D721Med (cell line): ENCODE measurements at places on chromosomes 16 and 17.

DNA sequence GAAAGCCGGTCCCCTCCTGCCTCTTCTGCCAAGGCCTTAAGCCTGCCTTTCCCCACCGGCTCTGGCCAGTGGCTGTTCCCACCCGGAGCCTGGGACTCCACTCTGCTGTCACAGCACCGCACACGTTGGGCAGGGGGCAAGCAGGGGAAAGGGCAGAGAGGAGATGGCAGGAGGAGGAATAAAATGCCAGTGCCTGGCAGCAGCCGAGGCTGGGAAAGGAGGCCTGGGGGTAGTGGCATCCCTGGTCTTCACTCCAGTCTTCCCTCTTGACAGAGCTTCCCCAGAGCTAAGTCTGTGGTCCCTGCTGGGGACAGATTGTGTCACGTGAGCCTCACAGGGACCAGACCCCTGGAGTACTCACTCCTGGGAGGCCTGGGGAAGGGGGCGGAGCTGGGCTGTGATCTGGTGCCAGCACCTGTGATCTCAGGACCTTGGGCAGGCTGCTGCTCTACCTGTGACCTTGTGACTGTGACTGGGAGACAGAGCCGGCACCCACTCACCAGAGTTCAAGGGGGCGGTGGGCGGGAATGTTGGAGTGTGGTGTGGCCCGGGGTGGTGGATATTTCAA lies 97.2 kb upstream of the GSE1 start:
- no peak for DNase-seq

- no peak for DNase-seq
Observed at GRCh38 chr17:47665655-47666054, 15.9 kb downstream of the KPNB1 start.

DNA sequence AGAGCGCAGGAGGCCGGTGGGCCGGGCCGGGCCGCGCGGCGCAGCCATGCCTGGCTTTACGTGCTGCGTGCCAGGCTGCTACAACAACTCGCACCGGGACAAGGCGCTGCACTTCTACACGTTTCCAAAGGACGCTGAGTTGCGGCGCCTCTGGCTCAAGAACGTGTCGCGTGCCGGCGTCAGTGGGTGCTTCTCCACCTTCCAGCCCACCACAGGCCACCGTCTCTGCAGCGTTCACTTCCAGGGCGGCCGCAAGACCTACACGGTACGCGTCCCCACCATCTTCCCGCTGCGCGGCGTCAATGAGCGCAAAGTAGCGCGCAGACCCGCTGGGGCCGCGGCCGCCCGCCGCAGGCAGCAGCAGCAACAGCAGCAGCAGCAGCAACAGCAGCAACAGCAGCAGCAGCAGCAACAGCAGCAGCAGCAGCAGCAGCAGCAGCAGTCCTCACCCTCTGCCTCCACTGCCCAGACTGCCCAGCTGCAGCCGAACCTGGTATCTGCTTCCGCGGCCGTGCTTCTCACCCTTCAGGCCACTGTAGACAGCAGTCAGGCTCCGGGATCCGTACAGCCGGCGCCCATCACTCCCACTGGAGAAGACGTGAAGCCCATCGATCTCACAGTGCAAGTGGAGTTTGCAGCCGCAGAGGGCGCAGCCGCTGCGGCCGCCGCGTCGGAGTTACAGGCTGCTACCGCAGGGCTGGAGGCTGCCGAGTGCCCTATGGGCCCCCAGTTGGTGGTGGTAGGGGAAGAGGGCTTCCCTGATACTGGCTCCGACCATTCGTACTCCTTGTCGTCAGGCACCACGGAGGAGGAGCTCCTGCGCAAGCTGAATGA lies 606 bp downstream of the THAP11 start:
- no peak for DNase-seq

GRCh38 chr17:10463402-10463801 lies 6.0 kb downstream of the MYH4 start:
- DNase-seq = no peak
